ENCODE measurements at places on chromosomes 5 and 9.

- no peak for DNase-seq
Observed at GRCh38 chr5:155514105-155514563, 500.6 kb downstream of the KIF4B start.

GRCh38 chr5:10595293-10595671 is 31.4 kb downstream of the ANKRD33B start:
- no peak for DNase-seq

DNA sequence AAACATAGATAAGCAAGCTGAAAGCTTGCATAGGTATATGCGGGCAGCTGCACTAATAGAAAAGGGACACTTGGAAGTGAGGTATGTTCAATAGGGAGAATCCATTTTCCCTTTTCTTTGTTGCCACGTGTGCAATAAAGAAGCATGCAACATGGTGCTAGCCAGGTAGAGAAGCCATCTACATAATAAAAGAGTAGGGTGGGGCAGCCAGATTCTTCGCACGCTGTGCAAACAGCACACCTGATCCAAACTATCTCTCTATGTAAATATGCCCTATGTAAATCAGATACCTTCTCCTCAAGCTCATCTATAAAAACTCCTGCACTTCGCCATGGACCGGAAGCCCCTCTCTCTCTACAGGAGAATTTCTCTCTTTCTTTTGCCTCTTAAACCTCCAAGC is 91.9 kb upstream of the C9orf72 start:
- no peak for DNase-seq

GRCh38 chr5:7202846-7203245 is 193.1 kb upstream of the ADCY2 start:
- DNase-seq: no peak

DNA sequence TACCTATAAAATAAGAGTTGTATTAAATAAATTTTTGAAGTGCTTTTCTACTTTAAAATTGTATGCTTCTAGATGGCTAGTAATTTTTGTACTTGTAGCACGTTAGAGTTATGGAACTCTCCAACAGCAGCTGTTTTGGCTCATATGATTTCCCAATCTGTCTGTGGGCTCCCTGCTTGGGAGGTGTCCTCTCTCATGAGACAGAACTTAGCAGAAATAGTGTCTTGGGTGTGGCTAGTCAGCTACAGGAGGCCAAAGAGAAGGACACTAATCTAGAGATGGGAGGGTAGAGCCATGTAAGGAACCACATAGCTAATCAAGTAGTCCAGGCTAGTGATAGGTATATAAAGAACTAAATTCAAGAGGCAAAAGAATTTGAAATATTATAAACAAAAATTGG is 78.4 kb upstream of the DAB2 start:
- no peak for DNase-seq

- no peak for DNase-seq
Observed at GRCh38 chr5:112549127-112549526, 130.1 kb upstream of the EPB41L4A start.

DNA sequence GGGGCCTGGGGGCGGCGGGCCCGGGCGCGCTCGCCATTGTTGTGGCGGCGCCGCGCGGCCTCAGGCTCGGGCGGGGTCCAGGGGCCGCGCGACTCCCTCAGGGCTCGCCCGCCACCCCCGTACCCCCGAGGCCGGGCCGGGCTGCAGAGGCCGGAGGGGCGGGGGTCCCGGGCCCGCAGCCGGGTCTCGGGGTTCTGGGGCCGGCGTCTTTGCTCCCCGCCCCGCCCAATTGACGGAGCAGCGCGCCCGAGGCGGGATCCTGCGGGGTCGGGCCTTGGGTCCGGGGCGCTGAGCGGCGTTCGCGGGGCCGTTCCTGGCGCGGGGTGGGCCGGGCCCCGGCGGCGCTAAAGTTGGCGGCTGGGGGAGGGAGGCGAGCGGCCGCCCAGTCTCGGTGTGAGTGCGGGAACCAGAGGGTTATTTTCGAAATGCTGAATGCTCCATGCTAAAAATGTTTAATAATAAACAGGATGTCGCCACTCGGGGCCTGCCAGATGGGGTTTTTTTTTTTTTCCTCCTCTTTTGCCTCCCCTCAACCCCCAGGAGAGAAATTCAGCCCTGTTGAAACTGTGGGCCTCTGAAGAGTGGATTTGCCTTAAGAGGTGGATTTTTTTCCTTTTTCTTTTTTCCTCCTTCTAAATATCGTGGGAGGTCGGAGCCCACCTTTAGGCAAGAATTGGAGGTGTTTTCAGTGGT is 724 bp downstream of the PRRC2B start:
- DNase-seq: peak; percentile 52

Measured in dermis microvascular lymphatic vessel endothelial cell (primary cell).